Ureter (tissue), 1 donor: ENCODE measurements at places on chromosomes 1 and 21. TPM values are rescaled to one million over a fixed set of nuclear protein-coding genes. Genes with fewer than 3 reads are reported as not detected.

PROK1 gene
- total RNA-seq = 9.3 TPM

DEPDC1 gene
- total RNA-seq = 0.21 TPM

DISC1 gene
- 9.6 TPM for total RNA-seq

ANKRD65 gene
- 40.9 TPM for total RNA-seq

OLFML3 gene
- 43.5 TPM for total RNA-seq

MATN1 gene
- total RNA-seq = not detected

CAMSAP2 gene
- 37.8 TPM for total RNA-seq

LPAR3 gene
- 20.8 TPM for total RNA-seq

TMEM167B gene
- total RNA-seq = 55.1 TPM

MYCL gene
- total RNA-seq = 84.3 TPM

SYCP1 gene
- total RNA-seq = not detected

RAD54L gene
- 0.39 TPM for total RNA-seq

SH2D2A gene
- total RNA-seq = 6.7 TPM

S100A2 gene
- 317 TPM for total RNA-seq

MTFR1L gene
- total RNA-seq = 66.9 TPM

BARHL2 gene
- total RNA-seq = not detected

OR4F29 gene
- not detected for total RNA-seq

APCS gene
- not detected for total RNA-seq

CSMD2 gene
- 1.1 TPM for total RNA-seq

APP gene
- total RNA-seq = 491 TPM

MAEL gene
- total RNA-seq = 1.1 TPM

MAP1LC3C gene
- total RNA-seq = not detected

FMOD gene
- total RNA-seq = 59.0 TPM

ESRRG gene
- total RNA-seq = 6.8 TPM

AKR7A2 gene
- total RNA-seq = 40.8 TPM

ELOA gene
- total RNA-seq = 45.6 TPM

ZBTB8A gene
- 10.5 TPM for total RNA-seq

ATP1A4 gene
- total RNA-seq = 16.5 TPM

FALEC gene
- total RNA-seq = not detected

PSEN2 gene
- 29.1 TPM for total RNA-seq

RER1 gene
- total RNA-seq = 141 TPM

OR2T11 gene
- total RNA-seq = not detected

MNDA gene
- 2.1 TPM for total RNA-seq
